ENCODE measurements at places on chromosomes 3 and 15.

DNA sequence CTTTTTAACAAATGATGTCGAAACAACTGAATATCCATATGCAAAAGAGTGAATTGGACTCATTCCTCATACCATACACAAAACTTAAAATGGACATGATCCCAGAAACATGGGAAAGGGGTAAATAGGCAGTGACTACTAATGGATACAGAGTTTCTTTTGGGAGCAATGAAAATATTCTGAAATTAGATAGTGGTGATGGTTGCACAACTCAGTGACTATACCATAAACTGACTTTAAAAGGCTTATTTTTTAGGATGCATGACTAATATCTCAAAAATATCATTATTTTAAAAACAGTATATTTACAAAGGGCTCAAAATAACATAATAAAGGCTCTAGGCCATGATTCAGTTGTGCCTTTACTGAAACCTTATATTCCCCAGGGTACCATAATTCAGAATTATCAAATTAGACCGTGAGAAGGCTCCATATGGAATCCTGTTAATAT is 16.3 kb upstream of the ATP13A3 start:
- no peak for DNase-seq

GRCh38 chr3:183664913-183665381 is 29.5 kb downstream of the KLHL24 start:
- no peak for DNase-seq

DNA sequence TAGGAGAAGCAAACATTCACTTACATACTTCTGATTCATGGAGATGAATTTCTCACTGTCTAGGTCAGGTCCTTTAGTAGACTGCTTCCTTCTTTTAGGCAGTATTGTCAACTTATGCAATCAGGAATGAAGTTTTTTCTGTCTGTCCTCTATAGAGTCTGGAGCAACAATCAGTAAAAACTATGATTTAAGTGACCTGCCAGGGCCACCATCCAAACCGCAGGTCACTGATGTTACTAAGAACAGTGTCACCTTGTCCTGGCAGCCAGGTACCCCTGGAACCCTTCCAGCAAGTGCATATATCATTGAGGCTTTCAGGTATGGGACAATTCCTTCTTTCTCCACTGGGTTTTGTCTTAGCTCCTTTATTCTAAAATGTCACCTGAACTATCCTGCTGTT is 523.1 kb downstream of the ROBO2 start:
- no peak for DNase-seq

DNA sequence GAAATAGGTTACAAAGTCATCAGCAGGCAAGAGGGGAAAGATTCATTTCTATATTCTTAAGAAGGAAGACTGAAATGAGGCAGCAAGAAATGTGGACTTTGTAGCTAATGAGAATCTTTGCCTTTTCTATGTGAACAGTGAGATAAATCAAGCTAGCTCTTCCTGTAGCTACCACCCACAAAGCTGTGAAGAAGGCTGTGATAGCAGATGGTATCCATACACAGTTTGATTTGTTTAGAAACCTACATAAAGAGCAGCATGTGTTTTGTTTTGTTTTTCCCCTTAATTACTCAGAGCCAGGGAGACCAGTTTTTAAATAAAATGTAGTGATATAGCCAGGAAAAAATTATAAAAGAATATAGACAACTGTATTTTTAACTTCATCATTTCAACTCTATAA is 45.5 kb downstream of the TEX9 start:
- DNase-seq = no peak

- no peak for DNase-seq
Measured at GRCh38 chr3:158652463-158652862, 8.1 kb downstream of the GFM1 start.

DNA sequence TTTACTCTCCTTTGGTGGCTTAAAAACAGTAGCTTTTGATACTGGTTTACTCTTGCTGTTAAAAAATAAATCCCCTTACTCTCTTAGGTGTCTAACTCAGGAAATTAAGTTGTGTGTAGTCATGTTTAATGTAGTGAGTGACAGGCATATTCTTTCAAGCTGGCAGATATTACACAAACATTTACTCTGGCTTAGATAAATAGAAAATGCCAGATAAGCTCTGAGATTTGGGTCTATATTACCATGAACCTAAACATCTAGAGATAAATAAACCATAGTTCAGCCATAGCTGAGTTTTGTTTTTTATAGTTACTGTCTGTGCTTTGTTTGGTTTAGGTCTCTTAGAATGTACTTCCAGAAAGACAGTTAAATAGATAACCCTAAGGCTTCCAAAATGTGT is 2.4 kb downstream of the SEMA6D start:
- no peak for DNase-seq

GRCh38 chr3:15305359-15305844 is 27.0 kb downstream of the SH3BP5 start:
- DNase-seq = no peak

DNA sequence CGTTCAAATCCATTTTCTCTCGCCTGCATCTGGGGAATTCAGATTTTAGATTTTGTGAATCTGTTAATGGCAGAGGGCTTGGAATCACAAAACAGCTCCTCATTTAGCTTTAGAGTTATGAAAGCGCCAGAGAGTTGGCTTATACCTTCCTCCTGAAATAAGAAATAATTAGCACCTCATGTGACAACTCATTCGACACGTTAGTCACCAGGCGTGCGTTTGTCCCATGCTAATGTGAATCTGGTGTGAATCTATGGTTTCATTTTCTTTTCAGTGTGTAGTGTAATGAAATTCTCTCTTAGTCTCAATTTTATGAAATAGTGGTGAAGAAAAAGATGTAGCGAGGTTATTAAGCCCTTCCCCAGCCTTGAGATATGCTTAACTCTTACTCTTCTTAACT is 89.4 kb downstream of the EDEM1 start:
- DNase-seq = no peak

- no peak for DNase-seq
Measured at GRCh38 chr3:117485841-117486240, 776.3 kb downstream of the TUSC7 start.

DNA sequence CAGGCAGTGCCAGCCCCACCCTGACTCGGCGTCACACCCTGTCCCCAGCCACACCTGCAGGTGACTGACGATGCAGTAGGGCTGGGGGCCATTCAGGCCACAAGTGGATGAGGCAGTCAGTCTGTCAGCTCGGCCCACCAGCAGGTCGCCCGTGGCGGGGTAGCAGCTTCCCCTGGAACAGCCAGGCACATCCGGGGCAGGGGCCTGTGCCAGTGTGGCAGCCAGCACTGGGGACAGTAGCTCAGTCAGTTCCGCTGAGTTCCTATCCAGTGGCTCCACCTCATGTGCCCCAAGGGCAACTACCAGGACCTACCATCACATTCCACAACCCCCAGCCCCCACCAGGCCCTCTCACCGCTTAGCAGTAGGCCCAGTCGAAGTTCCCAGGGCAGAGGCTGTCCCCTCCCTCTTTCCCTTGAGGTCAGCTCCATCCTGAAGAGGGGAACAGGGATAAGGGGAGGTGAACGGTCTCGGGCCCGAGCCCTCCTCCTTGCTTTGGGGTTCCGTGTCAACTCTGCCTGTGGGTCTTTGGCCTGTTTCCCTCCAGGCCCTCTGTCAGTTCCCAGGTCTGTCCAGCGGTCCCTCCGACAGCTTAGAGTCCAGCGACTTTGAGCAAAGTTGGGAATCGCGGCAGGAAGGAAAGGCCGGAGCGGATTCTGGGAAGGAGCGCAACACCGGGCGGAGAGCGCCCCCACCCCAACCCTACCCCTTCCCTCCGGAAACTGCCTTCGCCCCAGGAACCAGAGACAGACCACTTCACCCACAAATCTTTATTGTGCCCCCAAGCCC is at the start of gene LAMB2:
LAMB2 (minus strand) TSS at position 614 of the 789 bp plus-strand sequence; CDS start at position 431, 183 bp downstream.
- DNase-seq = peak; percentile 68

GRCh38 chr3:50293079-50293801 is 1.0 kb upstream of the IFRD2 start:
- no peak for DNase-seq

DNA sequence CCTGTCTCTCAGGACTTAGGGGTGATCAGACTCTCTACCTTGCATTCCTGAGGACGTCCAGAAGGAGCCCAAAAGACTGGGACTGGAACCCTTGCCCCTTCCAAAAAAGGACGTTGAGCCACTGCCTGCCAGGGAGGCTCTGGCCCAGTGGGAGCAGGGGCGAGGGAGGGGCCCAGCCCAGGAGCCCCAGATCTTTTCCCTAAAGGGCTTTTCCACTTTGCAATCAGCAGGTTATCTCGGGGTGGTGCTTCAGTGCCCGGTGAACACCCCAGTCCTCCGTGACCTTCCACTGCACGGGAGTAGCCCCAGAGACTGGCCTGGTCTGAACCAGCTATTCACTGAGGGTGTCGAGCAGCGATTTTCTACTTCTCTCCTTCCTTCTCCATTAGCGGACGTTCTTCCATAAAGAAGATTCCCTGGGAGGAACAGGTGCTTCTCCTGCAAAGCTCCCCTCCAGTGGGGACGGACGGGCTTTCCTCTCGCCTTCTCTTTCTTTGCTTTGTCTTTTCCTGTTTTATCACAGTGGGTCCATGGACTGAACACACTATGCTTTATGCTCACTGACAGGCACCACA is 113.7 kb downstream of the CHSY1 start:
- DNase-seq = no peak

DNA sequence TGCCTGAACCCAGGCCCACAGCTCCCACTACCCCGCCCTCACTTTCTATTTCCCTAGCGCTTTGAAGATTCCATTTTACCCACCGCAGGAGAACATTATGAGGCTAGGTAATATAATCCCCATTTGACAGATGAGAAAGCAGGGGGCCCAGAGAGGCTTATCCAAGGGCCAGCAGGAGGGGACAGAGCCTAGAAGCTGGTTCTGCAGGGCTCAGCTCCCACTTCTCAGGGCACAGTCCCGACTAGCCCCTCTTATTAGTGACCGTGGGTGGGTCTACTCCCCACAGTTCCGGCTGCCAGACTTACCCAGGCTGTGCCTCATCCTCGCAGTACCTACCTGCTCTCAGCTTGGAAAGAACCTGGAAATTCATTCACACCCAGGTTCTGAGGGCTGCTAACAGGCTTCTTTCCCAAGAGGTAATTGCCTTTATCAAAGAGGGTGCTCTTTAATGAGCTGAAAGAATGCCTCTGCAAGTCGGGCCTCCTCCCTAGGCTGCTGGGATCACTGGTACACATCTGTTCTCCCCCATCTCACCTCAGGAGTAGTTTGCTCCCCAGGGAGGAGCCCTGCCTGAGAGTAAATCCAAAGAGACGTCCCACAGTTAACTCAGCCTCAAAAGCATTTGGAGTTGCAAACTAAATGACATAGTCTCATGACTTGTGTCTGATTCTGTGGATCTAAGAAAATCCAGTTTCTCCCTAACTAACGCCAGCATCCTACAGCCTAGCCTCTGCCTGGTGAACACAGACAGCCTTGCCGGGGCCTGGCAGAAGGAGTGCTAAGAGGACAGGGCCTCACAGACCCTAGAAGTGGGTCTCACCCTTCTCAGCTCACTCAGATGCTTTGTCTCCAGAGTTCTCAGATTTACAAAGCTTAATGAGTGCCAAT is 125.0 kb downstream of the CHSY1 start:
- DNase-seq = no peak

- DNase-seq = no peak
Measured at GRCh38 chr3:147661916-147662315, 252.8 kb downstream of the ZIC1 start.

DNA sequence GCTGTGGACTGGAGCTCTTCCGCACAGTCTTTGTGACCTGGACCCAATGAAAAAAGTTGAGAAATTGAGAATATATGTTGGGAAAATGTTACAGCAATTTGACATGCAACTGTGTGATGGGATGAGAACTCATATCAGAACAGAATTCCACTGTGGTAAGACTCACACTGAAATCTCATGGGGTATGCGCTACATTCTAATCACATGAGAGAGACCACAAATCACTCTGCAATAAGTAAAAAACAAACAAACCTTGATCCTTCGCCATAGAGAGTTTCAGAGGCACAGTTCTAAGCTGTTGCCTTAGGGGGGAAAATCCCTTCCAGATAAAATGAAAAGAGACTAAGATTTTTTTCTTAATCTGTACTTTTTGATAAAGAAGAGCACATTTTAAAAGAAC is 37.3 kb downstream of the LMCD1 start:
- no peak for DNase-seq

GRCh38 chr3:74633021-74633420 is 18.6 kb upstream of the CNTN3 start:
- no peak for DNase-seq

GRCh38 chr15:72092006-72092405 is 25.9 kb downstream of the MYO9A start:
- no peak for DNase-seq

GRCh38 chr3:49279376-49279775 is 2.3 kb upstream of the C3orf62 start:
- no peak for DNase-seq

DNA sequence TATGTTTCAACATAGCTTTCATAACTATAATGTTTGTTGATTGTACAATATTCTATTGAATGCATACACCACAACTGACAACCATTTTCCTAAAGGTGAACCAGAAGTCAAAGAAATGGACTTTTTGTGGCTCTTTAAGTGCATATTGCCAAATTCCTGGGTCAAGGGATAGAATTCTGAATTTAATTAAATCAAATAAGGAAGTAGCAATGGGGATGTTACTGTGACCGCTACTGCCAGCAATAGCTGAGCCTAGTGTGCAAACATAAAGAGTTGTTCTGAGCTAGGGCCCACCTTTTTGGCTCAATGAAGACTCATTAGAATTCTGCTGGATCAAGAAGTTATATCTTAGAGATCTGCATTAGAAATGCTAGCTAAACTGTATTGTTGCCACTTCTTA is 17.3 kb upstream of the KBTBD8 start:
- DNase-seq = no peak
